SJSA1 (cell line): ENCODE measurements at places on chromosomes 13 and 19.

- DNase-seq, result no peak
These were observed 41.8 kb downstream of the UGGT2 start for GRCh38 chr13:96011291-96011872.

GRCh38 chr13:73248711-73249580 is 190.1 kb downstream of the KLF5 start:
- no peak for DNase-seq

DNA sequence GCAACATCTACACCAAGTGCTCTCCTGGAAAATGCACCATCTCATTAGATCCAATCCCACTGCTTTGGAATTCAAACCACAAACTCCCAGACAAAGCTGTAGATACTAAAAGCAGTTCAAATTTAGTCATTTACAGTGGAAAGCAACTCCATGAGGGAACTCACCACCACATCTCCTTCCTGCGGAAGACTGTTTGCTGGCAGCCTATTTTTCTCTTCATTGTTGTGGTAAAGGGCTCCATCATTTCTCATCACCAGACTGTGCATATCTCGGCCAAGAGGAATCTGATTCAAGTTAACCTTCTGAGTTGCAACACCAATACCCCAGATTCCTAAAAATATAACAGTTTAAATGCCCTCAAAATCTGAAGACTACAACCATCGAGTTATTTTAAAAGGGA is 8.4 kb downstream of the SPRYD7 start:
- peak; percentile 58 for DNase-seq

- DNase-seq, result no peak
These were observed 159.1 kb downstream of the LIG4 start for GRCh38 chr13:108056278-108056677.

DNA sequence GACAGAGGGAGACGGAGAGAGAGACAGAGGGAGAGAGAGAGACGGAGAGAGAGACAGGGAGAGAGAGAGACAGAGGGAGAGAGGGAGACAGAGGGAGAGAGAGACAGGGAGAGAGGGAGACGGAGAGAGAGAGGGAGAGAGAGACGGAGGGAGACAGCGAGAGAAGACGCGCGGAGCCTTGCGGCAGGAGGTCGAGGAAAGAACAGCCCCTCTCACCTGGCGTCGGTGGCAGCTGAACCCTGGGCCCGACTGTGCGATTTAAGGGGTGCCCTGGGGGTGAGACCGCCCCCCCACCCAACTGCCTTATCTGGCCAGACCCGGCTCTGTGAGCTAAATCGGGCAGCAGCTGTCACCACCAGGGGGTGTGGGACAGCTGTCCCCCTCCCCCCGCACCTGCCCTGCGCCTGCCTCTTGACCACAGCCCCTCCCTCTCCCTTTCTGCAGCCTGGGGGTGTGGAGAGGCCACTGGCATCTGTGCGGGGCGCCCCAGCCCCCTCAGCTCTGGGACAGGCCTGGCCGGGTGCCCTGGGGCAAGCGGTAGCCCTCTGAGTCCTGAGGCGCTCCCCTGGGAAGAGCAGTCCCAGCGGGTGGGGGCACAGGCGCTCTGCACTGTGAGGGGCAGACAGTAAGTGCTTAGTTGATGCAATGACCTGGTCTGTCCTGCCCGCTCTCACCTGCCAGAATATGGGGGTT is 10.8 kb downstream of the JOSD2 start:
- no peak for DNase-seq

GRCh38 chr19:3513229-3514140 is 7.4 kb downstream of the FZR1 start:
- DNase-seq, result no peak

GRCh38 chr19:5627395-5627904 is 4.6 kb downstream of the SAFB start:
- no peak for DNase-seq

GRCh38 chr19:2455851-2456570 is 748 bp downstream of the LMNB2 start:
- DNase-seq, result no peak

GRCh38 chr19:40413291-40413845 is at the start of gene PRX:
PRX (minus strand) TSS chr19:40413378; CDS start chr19:40407932, 5,446 bp downstream.
- DNase-seq, result no peak

GRCh38 chr13:20492641-20493040 is 33.0 kb downstream of the CRYL1 start:
- no peak for DNase-seq

DNA sequence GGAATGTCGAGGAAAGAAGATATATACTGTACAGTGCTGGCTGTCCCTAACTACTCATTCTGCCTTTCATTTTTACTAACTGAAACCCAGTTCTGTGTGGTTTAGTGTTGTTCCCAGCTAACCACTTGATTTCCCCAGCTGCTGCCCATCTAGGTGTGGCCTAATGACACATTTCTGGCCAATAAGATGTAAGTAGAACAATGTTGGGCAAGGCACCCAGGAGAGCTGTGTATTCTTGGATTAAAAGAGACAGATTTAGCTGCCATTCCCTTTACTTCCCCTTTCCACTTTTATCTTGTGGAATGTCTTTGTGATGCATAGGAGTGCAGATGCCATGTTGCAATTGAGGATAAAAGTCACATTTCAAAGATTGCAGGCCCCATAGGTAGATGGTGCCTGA is 28.3 kb upstream of the PCDH9 start:
- no peak for DNase-seq
